ENCODE measurements at places on chromosomes 2 and 18.

GRCh38 chr2:181128199-181128598 is 147.8 kb downstream of the UBE2E3 start:
- DNase-seq, result no peak

- no peak for DNase-seq
Measured at GRCh38 chr2:224793946-224794345, 77.8 kb upstream of the CCDC195 start.

- DNase-seq, result no peak
Measured at GRCh38 chr2:44168681-44169154, at the start of gene PPM1B. TSS of gene PPM1B (plus strand) at chr2:44168875. CDS start at chr2:44201200, 32,325 bp downstream.

DNA sequence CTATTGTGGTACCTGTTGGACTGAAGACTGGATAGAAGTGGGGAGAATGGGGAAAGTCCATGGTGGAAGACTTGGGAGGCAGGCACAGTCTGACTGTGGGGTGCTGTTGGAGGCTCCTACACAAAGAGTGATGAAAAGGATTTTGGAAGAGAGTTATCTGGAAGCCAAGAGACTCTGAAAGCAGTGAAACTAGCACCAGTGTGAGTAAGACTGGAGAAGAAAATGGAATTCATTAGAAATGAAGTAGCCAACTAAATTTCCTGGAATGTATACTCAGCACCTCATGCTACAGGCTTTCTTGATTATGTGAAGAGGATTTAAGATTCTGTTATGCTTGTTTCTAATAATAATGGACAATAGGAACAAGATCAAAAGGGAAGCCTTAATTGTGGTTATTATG is 27.7 kb downstream of the ELP2 start:
- no peak for DNase-seq

DNA sequence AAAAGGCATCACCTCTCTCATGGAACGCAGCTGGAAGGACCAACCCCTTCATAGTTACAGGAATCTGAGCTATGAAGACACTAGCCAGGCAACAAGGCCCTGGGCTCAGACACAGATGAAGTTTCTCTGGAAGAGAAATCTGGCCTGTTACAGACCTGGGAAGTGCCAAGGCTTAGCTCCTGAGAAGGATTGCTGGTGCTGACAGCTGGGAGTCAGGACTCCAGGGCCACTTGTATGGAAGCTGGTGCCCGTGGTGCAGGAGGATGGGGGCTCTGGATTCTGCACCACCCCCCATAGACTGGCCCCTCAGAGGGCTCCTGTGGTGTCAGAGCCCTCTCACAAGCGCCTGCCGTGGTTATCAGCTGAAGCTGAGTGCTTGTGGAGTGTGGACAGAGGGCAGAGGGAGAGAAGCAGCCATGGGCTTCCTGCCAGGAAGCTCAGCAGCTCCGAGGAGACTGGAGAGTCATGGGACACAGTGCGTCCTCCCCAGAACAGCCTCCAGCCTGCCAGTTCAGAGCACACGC is 87.3 kb upstream of the LCLAT1 start:
- no peak for DNase-seq

- DNase-seq, result no peak
Measured at GRCh38 chr2:121998751-121999150, 243.3 kb downstream of the TSN start.

DNA sequence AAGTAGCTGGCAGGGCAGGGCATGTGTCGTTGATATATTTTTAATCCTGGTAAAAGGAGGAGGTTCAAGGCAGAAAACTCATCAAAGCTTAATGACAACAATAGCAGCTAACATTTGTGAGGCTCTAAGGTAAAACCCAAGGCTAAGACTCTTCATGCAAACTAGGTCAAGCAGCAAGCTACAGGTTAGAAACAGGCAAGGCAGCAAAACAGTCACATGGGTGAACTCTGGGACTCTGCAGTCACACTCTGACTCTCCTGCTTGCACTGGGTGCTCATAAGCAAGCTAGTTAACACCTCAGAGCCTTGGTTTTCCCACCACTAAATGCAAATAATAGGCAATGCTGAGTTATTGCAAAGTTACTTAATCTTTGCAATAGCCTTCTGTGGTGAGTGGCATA is 7.9 kb downstream of the IL1RN start:
- no peak for DNase-seq

- no peak for DNase-seq
Measured at GRCh38 chr2:120933693-120934573, 198.3 kb downstream of the GLI2 start.

- DNase-seq, result no peak
Measured at GRCh38 chr2:41206004-41206403, 754.1 kb upstream of the SLC8A1 start.

DNA sequence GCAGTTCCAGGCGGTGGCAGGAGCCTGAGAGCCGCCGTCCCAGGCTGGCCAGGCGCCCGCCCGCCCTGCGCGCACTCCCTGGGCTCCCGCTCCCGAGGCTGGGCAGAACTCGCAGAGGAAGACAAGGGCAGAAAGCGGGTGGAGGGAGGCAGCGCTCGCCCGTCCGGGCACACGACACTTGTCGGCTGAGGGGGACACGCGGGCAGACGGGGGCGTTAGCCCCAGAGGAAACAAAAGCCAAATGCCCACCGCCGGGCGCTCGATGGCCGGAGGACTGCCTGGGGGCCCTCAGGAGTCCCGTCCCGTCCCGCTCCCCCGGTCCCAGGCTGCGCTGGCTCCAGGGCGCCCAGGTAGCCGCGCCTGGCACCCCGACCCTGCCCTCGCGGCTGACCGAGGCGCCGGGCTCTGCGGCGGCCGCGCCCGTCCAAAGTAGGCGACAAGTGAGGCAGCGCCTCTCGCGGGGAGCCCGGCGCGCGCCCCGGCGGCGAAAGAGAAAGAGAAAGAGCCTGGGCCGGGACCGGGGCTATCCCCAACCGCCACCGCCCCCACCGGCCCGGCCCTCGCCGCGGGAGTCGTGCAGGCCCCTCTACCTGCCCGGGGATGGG is 491 bp downstream of the L3MBTL4 start:
- no peak for DNase-seq

DNA sequence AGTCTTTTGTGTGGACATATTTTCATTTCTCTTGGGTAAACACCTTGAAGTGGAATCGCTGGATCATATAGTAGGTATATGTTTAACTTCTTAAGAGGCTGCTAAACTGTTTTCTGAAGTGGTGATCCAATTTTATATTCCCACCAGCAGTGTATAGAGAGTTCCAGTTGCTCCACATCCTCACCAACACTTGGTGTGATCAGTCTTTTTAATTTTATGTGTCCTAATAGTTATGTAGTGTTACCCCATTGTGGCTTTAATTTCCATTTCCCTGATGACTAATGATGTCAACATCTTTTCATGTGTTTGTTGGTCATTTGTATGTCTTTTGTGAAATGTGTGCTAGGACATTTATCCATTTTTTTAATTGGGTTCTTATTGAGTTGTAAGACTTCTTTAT is 56.9 kb downstream of the DGKD start:
- DNase-seq, result no peak

- DNase-seq, result no peak
Measured at GRCh38 chr18:52596748-52597435, 256.9 kb downstream of the DCC start.

DNA sequence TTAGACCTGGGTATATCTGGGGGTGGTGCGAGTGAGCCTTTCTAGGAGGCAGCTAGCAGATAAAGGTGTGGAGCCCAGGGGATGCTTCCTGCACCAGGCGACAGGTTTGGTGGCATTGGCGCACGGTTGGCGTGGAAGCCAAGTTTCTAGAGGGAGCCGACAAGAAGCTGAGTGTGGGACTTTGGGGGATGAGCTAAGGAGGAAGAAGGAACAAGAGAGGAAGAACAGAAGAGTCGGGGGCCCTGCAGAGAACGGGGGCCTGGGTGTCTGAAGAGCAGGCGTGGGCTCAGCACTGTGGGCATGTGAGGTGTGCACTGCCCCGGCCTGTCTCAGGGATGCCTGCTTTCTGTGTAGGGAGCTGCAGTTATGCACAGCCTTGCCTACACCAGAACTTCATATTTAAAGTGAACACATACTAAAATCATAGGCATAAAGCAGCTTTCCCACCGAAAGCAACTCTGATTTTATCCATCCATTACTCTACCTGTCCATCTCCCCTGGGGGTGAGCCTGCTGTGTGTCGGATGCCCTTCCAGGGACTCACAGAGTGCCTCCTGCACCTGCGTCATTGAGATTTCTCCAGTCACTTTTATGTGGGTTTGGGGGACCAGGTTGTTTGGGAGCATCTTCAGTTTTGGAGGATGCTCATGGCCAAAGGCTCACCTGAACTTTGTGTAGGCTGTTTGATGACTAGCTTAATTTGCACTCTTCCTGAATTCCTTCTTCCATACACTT is 149.7 kb downstream of the LDLRAD4 start:
- DNase-seq, result no peak

GRCh38 chr2:173278794-173279526 is 75.7 kb upstream of the CDCA7 start:
- DNase-seq, result no peak

All from DMS 273 treated with DMSO at 0.1 percent for 48 hours (cell line).